ENCODE measurements at places on chromosomes 5 and 9.

- DNase-seq: no peak
Measured at GRCh38 chr5:108432024-108432423, 50.1 kb upstream of the FBXL17 start.

- DNase-seq: no peak
Measured at GRCh38 chr5:95060098-95060497, 224.8 kb downstream of the MCTP1 start.

GRCh38 chr9:17793713-17794622 is 215.1 kb downstream of the SH3GL2 start:
- no peak for DNase-seq

DNA sequence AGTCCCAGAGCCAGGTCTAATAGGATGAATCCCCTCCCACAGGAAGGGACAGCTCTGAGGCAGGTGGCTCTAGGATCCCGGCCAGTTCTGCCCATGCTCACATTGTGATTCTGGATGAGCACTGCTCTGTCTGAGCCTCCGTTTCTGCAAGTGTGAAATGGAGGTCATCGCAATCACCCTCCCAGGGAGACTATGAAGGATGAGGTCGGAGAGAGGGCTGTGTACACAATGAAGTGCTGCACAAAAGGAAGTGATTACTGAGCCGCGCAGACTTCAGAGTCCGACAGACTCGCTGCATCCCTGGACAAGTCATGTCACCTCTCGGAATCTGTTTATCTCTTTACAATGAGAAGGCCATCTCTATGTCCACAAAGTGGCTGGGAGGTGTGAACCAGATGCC is 21.7 kb downstream of the LHX6 start:
- DNase-seq: no peak

GRCh38 chr9:12813960-12814876 is 39.4 kb downstream of the LURAP1L start:
- DNase-seq: peak; percentile 80

DNA sequence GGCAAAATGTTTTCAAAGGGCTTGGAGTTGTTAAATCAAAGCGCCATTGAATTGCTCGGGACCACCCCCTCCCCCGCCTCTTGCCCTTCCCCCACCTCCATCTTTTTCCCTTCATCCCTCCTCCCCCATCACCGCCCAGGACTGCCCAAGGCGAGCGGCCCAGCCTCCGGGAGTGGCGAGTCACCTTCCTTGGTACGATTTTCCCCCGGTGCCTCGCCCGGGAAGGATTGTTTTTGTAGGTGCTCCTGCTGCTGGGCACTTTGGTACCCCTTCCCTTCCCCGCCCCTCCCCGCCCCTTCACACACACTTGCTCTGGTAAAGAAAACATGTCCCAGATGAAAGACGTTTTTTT is 61.2 kb downstream of the TMEM174 start:
- DNase-seq: no peak

DNA sequence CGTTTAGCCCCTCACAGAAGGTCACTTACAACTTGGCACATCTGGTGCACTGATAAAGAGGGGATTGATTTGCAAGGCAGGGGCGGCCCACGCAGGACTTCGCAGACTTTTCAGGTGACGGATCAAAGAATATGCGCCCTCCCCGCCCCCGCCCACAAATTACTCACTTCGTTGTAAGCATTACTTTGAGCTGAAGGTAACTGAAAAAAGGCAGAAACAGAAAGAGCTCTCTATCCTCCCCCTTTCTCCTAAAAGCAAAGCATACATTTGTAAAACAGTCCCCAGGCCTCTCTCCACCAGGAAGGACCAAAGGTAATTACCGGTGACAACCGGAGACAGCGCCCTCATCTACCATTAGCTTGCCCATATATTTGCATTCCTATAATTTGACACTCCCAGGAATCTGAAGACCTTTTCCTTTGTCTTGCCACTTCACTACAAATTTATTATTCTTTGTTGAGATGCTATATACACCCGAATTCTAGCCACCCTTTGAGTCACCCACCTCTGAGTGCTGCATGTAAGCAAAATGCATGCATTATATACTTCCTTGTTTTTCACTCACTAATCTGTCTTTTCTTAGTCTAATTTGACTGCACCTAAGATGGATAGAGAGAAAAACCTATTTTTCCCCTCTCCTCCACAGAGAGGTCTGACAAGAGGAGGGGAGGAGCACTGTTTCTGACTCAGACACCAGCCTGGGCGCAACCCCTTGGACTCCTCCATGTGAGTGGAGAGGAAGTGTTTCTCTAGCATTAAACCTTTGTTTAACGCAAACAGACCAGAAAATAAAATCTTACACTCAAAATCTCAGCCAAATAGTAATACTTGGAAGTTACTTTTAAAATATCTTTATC is 74.7 kb upstream of the SPIN1 start:
- no peak for DNase-seq

- DNase-seq: no peak
Measured at GRCh38 chr5:20604992-20605391, 617.0 kb upstream of the CDH18 start.
